ENCODE measurements at places on chromosomes 2 and 18.

DNA sequence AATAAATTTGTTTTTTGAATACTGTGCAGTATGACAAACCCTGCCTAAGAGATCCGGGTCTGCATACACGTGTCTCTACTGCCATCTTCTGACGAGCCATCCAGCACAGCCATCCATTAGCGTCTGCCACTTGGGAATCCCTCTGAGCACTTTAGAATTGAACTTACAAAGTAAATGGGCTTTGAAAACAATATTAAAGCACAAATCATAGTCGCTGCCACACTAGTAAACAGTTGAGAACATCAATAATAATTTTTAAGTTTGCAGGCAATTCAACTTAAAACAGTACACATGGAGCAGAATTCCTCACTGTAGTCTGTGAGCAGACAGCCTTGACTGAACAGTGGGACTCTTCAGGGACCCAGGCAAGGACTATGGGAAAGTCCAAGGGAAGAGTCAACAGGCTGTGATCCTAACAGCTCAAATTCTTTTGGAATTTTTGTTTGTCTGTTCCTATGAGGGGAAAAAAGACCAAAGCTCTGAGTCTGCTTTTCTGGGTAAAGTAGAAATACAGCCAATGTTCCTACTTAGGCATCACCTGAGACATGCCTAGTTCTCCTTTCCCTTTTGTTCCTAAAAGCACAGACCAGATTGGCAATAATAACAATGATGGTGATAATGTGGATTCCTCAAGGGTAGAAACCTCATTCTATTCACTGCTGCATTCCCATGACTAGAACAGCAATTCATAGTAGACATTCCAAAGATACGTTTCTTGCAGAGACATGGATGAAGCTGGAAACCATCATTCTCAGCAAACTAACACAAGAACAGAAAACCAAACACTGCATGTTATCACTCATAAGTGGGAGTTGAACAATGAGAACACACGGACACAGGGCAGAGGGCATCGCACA, 92.9 kb downstream of the MREG start:
- no peak for DNase-seq

DNA sequence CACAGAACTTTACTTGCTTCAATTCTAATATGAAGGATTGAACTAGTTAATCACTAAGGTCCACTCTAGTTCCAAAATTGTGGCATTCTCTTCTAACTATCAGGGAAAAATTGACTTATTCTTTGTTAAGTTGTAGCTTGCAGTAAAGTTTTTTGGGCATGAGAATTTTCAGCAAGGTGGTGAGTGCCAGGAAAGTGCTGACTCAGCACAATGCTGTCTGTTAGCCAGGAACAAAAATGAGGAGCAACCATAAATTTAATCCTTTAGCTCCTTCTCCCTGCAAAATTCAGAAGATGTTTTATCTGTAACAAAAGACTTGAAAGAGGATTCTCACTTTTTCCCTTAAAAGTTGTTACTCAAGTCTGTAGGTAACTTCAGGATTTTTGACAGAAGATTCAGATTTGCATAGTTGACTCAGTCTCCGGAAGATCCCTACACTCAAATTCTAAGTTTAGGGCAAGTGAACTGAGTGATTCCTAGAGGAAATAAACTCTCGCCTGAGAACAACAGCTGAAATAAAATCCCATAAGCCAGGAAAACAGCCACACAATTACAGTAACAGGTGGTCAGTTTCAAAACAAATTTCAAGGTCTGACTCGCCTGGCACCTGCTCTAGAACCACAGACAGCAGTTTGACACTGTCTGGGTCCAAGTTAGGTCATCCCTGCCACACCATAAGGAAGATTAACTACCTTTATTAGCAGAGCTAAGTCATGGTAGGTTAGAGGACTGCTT, 20.2 kb upstream of the DARS1 start:
- DNase-seq: no peak

- DNase-seq: no peak
These were observed 120.0 kb upstream of the EPC2 start for GRCh38 chr2:148524519-148524919.

DNA sequence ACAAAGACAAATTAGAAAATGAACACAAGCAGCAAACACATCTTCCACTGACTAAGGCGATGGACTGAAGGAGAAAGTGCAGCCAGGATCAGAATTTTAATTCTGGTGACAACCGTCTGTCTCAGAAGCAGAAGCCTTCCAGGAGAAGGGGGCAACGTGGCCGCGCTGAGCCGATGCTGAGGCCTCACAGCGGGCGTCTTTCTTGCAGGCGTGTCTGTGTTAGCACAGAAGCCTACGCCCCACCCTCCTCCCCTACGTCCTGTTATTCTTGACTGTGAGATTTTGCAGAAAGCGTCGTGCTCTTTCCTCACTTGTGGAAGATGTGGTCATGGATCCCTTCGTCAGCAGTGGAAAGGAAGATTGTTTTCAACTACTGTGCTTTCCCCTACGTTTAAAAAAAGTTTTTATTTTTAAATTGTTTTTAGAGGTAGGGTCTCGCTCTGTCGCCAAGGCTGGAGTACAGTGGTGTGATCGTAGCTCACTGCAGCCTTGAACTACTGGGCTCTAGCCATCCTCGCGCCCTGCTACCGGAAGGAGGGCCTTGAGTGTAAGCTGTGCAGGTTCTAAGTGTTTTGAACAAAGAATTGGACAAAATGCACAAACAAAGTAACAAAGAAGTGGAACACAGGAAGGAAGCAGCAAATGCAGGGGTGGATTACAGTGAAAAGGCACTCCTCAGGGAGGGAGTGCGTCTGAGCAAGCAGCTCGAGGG, 422.0 kb downstream of the GALR1 start:
- no peak for DNase-seq

DNA sequence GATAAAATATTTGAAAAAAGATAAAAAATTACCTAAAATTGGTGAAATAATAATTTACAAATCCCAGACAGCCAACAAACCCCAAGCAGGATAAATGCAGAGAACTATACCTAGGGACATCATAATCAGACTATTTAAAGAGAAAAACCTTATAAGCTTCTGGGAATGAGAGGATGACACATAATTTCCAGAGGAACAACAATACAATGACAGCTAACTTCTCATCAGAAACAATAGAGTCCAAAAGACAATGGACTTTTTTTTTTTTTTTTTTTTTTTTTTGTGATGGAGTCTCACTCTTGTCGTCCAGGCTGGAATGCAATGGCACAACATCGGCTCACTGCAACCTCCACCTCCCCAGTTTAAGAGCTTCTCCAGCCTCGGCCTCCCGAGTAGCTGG, 65.2 kb downstream of the SOCS6 start:
- no peak for DNase-seq

DNA sequence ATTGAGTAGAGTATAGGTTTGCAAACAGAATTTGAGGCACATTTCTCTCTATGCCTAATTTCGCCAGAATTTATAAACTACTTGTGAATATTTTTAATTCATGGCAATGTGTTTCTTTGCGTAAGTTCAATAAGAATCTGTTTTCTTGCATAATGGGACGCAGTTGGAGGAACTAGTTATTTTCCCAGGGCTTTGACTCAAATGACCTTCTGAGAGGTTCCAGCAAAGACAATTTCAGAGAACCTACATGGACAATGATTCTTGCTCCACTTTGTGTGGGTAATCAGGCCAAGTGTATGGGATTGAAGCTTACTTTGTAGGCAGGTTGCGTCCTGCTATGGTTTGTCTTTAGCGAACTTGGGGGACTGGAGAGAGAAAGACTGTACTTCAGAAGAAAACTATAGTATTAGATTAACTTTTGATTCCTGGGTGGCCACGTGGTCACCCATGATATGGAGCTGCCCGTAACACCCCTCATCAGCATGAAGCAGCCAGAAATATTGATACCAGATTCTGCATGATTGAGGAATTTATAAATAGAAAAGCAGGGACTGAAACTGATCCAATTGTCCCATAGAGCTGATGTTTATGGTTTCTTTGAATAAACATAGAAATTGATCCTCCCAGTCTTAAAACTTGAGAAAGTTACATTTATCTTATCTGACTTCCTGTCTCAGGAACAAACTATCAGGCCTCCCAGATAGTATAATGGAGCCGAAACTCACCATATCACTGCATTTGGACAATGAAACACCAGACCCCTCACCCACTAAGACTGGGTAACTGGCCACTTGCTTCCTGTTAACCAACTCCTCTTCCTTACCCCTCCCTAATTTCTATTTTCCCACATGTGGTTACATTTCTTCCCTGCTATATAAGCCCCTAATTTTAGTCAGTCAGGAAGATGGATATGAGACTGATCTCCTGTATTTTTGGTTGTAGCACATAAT, 815.3 kb upstream of the HS6ST1 start:
- no peak for DNase-seq

- DNase-seq: no peak
These were observed 40.6 kb downstream of the FASTKD2 start for GRCh38 chr2:206805887-206806607.

DNA sequence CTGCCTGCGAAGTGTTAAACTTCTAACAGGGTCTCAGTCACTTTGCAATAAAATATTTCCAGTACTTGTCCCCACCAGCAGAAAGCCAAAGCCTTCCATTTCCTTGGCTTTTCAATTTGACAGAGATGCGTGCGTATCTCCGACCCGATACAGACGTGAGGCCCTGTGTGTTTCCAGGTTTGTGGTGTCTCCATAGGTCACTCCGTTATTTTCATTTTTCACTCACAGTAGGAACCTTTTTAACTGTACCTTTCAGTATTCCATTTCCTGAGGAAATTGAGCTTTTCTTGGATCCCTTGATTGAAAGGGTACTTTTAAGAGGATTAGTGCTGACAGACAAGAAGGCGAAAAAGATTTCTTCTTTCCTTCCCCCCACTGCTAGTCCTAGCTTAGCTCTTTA, 116.3 kb upstream of the TTN start:
- DNase-seq: no peak

- no peak for DNase-seq
These were observed 45.4 kb downstream of the C18orf63 start for GRCh38 chr18:74360852-74361655.

DNA sequence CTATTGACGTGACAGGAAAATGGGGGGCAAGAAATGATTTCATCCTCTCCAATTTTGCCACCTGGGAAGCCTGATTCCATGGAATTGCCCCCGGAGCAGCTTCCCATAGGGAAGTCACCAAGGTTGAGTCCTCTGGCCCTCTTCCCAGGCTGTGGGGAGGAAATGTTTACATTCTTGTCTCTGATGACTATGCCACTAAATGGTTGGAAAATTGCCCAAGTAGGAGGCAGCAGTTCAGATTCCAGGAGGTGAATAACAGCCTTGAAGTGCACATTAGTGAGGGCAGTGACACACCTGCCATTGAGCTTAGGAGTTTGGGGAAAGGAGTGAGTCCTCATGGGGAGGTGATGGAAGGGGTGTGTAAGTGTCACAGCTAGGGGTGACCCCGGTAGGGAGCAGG, 449.2 kb upstream of the DCC start:
- no peak for DNase-seq

GRCh38 chr18:24560511-24560981, 100.1 kb downstream of the HRH4 start:
- no peak for DNase-seq

DNA sequence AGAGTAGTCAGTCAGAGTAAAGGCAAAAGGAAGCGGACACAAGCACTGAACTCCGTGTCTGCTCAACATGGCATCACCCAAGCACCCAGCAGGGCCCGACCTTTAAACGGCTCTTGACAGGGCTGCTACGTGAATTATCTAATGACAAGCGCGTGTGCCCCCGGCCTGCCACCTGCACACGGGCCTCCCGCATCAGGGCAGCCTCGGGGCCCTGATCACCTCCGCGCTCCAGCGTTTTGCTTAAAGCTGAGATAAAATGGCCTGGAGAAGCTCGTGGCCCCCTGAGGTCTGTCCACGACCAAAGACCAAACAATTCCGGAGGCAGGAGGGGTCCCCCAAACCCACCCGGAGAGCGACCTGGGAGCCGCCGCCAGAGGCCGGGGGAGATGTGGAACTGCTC, 376 bp downstream of the NDUFA10 start:
- no peak for DNase-seq

- no peak for DNase-seq
These were observed 464 bp upstream of the TLX2 start for GRCh38 chr2:74513605-74514367.

DNA sequence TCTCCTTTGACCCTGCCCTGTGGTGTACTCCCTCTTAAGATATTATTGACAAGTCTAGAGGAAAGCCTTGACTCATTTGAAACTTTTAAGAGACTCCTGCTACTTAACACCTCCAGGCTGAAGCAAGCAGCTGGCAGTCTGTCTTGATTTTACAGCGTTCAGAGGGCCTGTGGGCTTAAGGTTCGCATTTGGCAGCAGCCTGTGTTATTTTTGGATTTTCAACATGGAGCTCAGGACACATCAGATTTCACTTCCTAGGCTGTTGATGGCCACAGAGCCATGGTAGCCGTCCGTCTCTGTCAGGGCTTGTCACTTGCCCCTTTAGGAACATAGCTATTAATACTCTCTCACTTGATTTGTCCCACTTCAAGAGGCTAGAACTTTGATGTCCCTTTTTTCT, 73.6 kb downstream of the VWA3B start:
- DNase-seq: no peak

DNA sequence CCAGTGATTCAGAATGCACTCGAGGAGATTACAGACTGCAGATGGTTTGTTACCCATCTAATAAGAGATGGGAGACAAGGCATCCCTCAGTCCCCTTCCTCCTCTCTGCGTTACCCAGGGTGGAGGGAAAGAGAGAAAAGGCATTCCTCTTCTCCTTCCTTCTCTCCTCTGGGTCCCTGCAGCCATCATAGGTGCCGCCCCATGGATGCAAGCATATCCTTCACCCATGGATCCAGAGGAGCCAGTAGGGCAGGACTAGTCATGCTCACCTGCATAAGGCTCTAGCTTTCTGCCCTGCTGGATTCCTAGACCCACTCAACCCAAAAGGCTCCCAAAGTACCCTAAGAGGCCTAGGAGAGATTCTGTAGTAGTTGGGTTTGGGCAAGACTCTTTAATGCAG, 20.4 kb downstream of the CMPK2 start:
- no peak for DNase-seq

DNA sequence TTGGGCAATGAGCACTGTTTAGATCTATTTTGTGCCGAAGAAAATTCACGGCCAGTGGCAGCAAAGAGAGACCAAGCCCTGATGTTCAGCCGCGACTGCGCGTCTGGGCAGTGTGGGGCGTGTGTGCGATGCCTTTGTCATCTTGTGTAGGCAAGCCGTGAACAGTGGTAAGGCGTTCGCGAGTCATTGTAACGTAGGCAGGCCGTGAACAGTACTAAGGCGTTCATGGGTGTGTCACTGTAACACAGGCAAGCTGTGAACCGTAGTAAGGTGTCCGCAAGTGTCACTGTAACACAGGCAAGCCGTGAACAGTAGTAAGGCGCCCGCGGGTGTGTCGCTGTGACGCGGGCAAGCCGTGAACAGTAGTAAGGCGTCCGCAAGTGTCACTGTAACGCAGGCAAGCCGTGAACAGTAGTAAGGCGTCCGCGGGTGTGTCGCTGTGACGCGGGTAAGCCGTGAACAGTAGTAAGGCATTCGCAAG, 99.9 kb downstream of the NFATC1 start:
- no peak for DNase-seq
